Activated CD4-positive, alpha-beta T cell treated with anti-CD3 and anti-CD28 coated beads, Interleukin-2, amount 10 ng/mL, durations not matched to agents 7 days and 5 days (primary cell): ENCODE measurements at places on chromosomes 13 and 19.

DNA sequence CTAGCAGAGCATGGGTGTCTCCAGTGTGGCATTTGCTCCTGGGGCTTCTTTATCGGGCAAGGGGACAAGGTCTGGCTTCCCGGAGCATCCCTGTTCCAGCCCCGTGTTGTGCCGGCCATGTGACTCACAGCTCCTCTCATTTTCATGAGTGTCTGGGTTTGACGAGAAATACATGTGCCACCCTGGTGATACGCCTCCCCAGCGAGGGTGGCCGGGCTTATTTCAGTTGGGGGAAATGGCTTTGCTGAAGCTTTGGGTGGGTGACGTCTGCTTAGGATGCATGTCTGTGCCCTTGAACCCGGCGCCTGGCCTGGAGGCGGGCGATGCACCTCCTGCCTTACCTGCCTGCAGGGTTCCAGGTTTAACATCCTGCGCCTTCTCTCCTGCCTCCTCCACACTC is 61.9 kb upstream of the LDLR start:
- DNase-seq: no peak

DNA sequence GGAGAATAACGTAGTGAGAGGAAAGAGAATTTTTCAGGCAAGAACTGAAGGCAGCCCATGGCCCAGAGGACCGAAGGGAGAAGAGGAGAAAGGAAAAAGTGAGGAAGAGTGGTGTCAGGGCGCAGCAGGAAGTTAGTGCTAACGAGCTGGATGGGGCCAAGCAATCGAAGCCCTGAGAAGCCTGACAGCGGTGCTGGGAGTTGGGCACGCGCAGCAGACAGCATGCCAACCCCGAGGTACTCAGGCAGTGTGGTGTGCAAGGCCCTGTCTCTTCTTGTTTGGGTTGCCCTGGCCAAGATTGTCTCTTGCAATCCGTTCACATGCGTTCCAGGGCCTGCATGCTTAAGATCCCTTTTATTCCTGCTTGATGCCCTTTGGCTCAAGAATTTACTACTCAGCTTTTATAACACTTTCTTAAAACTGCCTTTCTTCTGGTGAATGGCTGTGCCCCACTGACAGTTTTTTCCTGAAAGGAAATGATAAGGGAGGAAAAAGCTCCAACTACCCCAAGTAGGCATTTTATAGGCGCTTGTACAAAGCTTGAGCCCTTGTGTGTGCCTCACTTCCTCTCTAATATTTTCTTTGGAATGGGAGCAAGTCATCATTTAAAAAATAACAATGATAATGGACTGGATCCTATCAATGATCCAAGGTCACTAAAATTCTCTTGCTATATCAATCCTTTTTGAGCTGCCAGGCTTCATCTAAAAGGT is 115.4 kb downstream of the FLT1 start:
- no peak for DNase-seq

DNA sequence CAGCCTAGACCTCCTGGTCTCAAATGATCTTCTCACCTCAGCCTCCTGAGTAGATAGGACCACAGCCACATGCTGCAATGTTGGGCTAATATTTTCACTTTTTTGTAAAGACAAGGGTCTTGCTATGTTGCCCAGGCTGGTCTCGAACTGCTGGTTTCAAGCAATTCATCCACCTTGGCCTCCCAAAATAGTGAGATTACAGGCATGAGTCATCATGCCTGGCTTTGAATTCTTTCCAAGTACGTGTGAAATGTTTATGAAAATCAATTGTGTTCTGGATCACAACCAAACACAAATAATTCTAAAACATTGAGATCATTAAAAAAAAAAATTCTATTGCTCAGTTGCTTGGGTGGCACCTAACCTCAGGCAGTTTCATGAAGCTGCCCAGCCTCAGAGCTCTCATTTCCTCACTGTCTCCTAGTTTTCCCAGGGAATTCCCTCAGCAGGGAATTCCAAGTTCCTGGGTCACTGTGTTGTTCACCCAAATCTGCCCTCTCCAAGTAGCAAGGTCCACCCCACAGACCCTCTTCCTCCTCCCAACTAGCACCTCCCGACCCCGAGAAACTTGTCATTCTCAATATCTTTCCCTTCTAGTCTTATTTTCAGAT is 44.8 kb downstream of the ING1 start:
- no peak for DNase-seq

- DNase-seq: no peak
These were observed 20.4 kb upstream of the DCLK1 start for GRCh38 chr13:36151591-36151990.
